HFFc6 (cell line): ENCODE measurements at places on chromosomes 13 and 19.

- no peak for DNase-seq
These were observed 426.7 kb downstream of the TBC1D4 start for GRCh38 chr13:75055296-75055695.

- DNase-seq: no peak
These were observed 5.7 kb upstream of the CDC42EP5 start for GRCh38 chr19:54478677-54479266.

DNA sequence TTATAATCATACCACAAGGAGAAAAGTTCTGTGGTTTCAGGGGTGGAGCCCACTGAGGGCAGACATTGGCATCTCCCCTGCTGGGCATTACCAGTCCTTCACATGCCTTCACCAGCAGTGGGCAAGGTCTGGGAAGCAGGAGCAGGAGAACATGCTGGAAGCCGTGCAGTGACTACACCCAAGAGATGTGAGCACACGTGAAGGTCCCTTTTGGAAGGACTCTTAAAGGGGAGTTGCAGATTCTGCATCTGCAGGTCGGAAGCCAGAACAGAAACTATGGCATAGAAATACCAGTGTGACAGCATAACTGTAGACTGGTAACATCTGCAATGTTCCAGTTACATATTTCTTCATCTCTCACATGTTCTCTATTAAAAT lies 26.9 kb upstream of the KL start:
- no peak for DNase-seq

DNA sequence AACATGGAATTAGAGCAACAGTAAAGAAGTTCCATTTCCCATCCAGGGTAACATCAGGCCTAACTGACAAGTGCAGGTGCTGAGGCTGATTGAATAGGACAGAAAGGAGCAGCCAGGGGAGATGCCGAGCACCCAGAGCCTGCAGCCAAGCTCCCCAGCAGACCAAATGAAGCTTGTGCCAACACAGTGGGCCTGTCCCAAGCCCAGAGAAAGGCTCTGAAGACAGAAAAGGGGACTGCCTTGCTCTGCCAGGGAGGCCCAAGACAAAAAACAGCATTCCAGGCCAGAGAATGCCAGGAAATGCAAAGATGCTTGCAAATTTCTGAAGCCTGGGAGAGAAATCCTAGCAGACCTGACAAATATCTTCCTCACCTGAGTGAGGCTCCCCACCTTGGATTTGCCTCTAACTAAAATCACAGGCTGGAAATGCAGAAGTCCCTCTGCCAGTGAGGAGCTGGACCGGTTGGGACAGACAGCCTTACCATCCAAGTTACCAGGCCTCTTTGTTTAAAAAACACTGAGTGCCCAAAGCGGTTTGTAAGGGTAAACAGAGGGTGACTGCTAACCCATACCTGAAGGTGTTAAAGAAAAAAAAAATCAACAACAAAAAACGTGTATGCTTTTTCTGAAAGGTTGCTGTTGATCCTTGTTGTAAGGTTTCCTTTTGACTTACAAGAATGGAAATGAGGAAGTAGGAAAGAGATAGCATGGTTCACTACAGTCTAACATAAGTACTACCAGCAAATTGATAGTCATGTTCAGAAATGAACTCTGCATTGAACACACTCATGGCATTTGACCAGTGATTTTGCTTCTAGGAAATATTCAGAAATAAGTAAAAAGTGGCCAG lies 11.8 kb upstream of the HMGB1 start:
- DNase-seq: no peak

DNA sequence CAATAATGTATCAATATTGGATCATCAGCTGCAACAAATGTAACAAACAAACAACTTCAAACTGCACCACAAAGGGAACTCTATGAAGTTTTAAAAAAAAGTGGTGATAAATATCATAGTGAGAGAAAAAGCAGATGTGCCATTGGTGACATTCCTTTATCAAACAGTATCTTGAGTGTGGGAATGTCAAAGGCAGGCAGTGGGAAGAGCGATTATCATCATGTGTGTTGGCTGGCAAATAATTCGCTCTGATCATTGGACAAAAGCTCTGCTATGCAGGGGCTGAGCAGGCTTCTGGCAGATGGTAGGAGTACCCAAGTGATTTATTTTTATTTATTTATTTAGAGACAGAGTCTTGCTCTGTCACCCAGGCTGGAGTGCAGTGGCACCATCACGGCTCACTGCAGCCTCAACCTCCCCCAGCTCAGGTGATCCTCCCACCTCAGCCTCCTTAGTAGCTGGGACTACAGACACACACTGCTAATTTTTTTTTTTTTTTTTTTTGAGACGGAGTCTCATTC lies 55.9 kb upstream of the RANBP3 start:
- DNase-seq: no peak

GRCh38 chr19:44346556-44346955 lies 9.9 kb downstream of the ZNF112 start:
- DNase-seq: no peak

- no peak for DNase-seq
These were observed 469 bp downstream of the COX6B2 start for GRCh38 chr19:55353803-55354697.

DNA sequence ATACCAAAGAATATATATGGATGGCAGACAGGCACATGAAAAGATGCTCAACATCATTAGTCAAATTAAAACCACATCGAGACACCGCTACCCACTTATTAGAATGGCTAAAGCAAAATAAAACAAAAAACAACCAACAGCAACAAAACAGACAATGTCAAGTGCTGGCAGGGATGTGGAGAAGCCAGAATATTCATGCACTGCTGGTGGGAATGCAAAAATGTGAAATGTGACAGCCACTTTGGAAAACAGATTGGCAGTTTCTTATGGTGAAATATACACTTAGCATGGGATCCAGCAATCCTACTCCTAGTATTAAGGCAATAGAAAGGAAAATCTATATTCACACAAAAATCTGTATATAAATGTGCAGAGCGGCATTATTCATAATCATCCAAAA lies 8.6 kb downstream of the ELAVL1 start:
- no peak for DNase-seq

DNA sequence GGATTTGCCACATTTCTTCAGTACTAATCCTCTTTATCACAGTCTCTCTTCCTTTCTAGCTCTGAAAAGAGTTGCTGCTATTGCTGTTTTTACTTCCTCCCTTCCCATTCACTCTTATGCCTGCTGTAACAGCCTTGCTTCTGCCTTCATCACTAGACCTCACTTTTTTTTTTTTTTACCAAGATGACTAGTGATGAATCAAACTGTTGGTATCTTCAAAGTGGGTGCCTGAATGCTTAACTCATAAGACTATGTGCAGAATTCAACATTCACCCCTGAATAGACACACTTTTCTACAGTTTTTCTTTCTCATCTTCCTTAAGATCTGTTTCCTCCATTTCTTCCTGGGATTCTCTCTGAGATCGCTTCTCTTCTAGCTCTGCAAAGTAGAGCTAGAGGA lies 217.2 kb upstream of the HTR2A start:
- DNase-seq: peak; percentile 62

DNA sequence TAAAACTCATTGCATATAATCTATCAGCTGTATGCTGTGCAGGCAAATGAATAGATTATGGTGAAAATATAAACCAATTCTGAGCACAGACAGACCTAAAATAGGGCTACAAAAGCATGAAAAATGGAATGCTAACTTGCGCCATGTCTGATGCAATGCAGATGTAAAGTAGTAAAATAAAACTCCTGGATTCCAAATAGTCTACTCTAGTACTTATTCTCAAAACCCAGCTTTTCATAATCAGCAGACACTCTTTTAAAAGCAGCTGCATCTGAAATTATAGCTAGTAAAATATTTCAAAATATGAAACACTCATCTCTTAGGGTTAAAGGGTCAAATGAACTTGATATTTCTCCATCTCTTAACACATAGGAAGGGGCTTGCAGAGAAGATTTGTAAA lies 4.7 kb upstream of the POMP start:
- no peak for DNase-seq

DNA sequence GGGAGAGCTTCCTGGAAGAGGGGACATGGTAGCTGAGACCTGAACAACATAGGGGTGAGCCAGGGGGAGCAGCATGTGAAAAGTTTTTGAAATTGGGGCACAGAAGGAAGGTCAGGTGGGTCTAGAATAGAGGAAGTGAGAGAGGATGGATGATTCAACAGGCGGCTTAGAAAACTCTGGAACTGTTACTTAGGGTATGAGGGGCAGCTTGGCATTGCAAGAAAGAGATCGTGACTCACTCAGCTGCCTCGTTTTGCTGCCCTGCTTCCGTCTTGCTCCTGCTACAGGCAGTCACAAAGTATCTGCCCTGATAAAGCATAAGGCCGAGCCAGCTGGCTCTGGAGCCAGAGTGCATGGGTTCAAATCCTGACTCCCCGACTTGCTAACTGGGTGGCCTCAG lies 1.3 kb upstream of the CEACAM20 start:
- no peak for DNase-seq

GRCh38 chr19:54141356-54141755 lies 3.8 kb downstream of the CNOT3 start:
- DNase-seq: peak; percentile 25

DNA sequence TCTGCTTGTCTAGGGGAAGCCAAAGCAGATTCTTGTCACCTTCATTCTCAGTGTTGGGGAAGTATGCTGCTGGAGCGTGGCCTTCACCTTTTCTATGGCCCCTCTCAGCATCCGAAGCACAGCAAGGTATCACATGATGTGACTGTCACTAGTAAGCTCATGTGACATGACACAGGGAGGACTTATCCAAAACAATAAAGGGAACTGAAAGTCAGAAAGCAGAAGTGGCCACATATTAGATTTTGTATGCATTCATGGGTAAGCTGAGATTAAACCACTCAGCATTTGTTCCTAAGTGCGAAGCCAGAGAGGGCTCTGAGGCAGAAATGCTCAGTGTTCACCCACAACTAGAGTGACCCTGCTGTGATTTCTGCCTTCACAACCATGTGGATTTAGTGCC lies 72.8 kb upstream of the PCDH8 start:
- no peak for DNase-seq

DNA sequence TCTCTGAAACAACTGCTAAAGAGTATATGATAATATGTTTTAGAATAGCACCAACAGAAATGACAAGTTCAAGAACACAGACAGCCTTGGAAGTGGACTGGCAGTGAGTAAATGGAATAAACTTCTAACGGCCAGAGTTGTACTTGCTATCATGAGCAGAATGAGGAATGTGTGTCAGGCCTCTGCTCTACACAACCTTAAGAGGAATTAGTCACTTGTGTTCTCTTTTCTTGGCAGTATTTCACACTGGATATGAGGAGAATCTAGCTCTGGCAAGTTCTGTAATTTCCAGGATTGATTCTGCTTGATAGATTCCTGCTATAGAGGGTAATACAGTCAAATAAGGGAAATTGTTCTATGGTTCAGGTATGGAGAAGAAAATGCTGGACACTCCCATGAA lies 757.3 kb downstream of the EFNB2 start:
- no peak for DNase-seq

- DNase-seq: no peak
These were observed 16.6 kb downstream of the CKM start for GRCh38 chr19:45306040-45306439.

- DNase-seq: peak; percentile 28
These were observed 125.6 kb downstream of the SPRY2 start for GRCh38 chr13:80215368-80215767.

DNA sequence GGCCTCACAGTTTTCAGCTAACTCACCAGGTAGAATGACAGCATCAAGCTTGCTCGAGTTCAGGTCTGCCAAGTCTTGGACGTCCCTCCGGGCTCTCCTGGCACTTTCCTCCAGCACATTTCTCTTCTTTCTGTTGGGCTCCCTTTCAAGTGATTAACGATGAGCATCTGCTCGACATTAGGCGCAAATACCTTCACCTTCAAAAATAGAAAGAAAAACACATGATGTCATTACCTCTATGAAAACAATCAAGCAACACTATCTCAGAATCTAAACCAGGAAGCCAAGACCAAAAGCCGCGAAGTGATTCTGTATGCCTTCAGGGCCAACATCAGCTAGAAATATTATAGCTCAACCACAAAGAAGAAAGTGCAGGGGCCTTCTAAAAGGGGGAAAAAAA lies 15.4 kb upstream of the CLN5 start:
- DNase-seq: peak; percentile 30

DNA sequence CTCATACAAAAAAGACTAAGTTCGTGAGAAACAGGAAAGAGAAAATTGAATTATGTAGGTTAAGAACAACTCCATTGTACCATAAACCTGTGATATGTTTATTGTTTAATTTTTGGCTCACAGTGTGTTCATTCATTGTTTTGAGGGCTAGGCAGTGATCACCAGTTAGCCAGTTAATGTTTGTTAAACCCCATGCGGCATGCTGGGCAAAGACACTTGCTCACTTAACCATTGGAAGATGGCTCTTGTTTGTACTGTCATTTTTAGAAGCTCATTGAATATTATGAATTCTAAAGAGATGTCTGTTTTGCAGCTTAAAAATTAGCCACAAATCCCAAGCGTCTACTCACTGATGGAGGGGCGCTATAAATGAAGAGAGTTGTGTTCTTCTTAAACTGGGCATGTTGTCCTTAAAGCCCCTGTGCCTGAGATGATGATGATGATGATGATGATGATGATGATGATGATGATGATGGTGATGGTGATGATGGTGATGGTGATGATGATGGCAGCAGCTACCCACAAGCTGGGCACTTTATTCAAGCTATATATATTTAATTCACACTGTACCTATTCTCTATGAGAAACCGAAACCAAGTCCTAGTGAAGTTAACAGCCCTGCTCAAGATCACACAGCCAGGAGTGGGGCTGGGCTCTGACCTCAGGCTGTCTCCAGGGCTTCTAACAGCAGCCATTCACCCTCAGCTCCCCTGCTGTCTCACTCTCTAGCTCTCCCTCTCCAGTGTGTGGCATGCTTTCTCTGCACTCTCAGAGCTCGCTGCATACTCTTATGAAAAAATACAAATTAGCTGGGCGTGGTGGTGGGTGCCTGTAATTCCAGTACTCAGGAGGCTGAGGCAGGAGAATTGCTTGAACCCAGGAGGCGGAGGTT lies 169.1 kb downstream of the SHISA2 start:
- no peak for DNase-seq

- DNase-seq: no peak
These were observed 8.8 kb upstream of the KLK15 start for GRCh38 chr19:50842130-50842529.

DNA sequence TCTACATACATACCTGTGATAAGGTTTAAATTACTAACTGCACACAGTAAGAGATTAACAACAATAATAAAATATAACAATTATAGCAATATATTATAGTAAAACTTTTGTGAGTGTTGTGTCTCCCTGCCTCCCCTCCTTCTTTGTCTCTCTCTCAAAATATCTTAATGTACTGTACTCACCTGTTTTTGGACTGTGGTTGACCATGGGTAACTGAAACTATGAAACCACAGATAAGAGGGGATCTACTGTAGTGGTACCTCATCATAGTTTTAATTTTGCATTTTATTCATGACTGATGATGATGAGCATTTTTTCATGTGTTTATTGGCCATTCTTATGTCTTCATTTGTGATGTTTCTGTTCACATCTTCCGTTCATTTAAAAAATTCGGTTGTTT lies 104.5 kb downstream of the NBEA start:
- DNase-seq: no peak

GRCh38 chr19:18746401-18747325 lies 44.4 kb downstream of the COMP start:
- DNase-seq: no peak

GRCh38 chr13:99585609-99586008 lies 84.3 kb downstream of the TM9SF2 start:
- DNase-seq: no peak

GRCh38 chr19:1566392-1567115 lies 1.6 kb downstream of the MEX3D start:
- DNase-seq: peak; percentile 78

GRCh38 chr13:46053162-46054012 lies 841 bp upstream of the ZC3H13 start:
- no peak for DNase-seq
